Smooth muscle cell of the pulmonary artery (primary cell): ENCODE measurements at places on chromosomes 16 and 17. TPM values are rescaled to one million over a fixed set of nuclear protein-coding genes. Genes with fewer than 3 reads are reported as not detected.

PKMYT1 gene
- 2.0 and 2.5 TPM in 2 replicates for total RNA-seq

LGALS9B gene
- not detected in 2 replicates for total RNA-seq

USP6 gene
- total RNA-seq: under 0.01 TPM in 1 of 2 replicates, not detected in the other

PROCA1 gene
- total RNA-seq: 0.85 and 1.6 TPM in 2 replicates

BRIP1 gene
- 1.7 and 3.2 TPM in 2 replicates for total RNA-seq

MLKL gene
- total RNA-seq: 9.8 and 14.6 TPM in 2 replicates

UBE2I gene
- 44.2 and 52.5 TPM in 2 replicates for total RNA-seq

KRT33B gene
- total RNA-seq: not detected in 2 replicates

CTRB1 gene
- total RNA-seq: not detected in 2 replicates

DPEP2 gene
- not detected in 2 replicates for total RNA-seq

PRDM7 gene
- total RNA-seq: not detected in 2 replicates

MAPT gene
- 0.52 and 0.53 TPM in 2 replicates for total RNA-seq

TEKT5 gene
- total RNA-seq: 0.07 and 0.13 TPM in 2 replicates

EVI2A gene
- 1.4 and 2.5 TPM in 2 replicates for total RNA-seq

RNF43 gene
- total RNA-seq: 0.20 TPM in 1 of 2 replicates, not detected in the other

TMEM238L gene
- total RNA-seq: not detected in 2 replicates

PDP2 gene
- 11.4 and 17.6 TPM in 2 replicates for total RNA-seq

ATP2A3 gene
- total RNA-seq: 1.3 and 2.4 TPM in 2 replicates

IGSF6 gene
- not detected in 2 replicates for total RNA-seq

ATP2C2 gene
- not detected in 2 replicates for total RNA-seq

ABCA9 gene
- total RNA-seq: 12.0 and 62.2 TPM in 2 replicates

RRAD gene
- 14.9 and 36.8 TPM in 2 replicates for total RNA-seq

ITGA2B gene
- total RNA-seq: 0.30 and 0.46 TPM in 2 replicates

NPIPA2 gene
- total RNA-seq: 0.69 and 0.98 TPM in 2 replicates

CA7 gene
- total RNA-seq: not detected in 2 replicates
